ENCODE measurements at places on chromosomes 13 and 19.

- no peak for DNase-seq
Measured at GRCh38 chr19:4443188-4443587, 14.4 kb downstream of the UBXN6 start.

- no peak for DNase-seq
Measured at GRCh38 chr19:58317476-58318072, 9.2 kb upstream of the ZSCAN22 start.

GRCh38 chr13:60019119-60019993 lies 144.4 kb downstream of the DIAPH3 start:
- no peak for DNase-seq

DNA sequence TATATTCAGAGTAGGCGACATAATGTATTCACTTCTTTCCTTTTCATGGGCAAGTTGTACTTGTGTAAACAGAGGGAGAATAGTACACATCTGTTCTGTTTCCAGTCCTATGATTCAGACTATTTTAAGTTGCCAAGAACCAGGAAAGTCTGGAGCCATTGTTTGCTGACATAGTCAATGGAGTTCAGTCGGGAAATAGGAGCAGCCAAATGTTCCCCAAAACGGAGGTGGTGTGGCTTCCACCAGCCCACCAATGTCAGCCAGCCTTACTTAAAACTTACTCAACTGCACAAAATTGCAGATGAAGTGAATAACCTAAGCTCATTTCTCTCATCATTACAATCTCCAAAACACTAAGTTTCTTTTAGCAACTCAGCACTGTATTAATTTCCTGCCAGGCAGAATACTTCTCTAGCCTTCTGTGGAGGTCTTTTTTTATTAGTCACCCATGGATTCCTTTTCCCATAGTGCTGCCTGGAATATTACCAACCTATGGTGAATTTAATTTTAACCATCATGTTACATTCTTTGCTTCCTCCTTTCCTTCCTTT lies 22.3 kb upstream of the CSNK1A1L start:
- DNase-seq, result no peak

DNA sequence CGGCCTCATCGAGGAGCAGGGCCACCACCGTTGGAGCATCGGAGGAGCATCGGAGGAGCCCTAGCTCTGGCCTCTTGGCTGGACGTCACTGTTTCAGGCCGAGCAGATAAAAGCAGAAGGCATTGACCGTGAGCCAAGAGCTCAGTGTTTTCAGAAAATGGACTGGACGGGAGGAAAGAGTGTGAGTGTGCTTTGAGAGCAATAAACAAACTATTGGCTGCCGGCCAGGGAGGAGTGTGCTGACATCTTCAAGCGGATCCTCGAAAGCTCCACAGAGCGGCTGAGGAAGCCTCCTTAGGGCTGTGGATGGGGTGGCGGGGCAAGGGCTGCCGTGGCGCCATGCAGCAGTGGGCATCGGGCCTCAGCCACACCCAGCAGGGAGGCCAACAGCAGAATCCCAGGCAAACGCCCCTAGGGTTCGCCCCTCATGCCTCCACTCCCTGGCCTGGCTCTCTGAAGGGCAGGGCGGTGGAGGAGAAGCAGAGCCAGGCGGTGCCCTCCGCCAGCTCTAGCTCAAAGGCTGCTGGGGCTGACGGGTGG lies 41.8 kb downstream of the IRS2 start:
- DNase-seq, result no peak

- no peak for DNase-seq
Measured at GRCh38 chr19:30482956-30483355, 110.8 kb downstream of the ZNF536 start.

- DNase-seq, result no peak
Measured at GRCh38 chr13:77907666-77908341, 10.8 kb downstream of the EDNRB start.

DNA sequence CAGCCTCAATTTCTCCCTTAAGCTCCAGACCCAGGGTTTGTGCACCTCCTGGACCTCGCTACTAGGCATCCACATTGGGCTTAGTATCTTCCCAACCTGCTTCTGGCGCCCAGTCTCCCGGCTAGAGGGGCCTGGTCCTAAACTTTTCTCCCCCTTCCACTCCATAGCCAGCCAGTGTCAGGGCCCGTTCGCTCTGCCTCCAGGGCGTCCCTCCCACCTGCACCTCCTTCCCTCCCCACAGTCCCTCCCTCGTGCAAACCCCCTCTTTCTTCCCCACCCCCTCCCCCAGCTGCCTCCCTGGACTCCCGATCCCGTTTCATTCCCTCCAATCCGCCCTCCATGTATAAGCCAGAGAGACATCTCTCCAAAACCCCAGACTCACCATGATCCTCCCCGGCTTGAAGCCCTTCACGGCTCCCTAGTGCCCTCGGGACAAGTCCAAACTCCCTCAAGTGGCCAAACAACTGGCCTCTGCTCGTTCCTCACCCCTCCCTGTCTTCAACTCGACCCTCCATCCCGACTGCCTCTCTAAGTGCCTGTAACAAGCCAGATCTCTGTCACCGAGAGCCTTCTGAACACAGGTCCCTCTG lies 997 bp upstream of the SAMD4B start:
- peak; percentile 32 for DNase-seq

GRCh38 chr13:42071672-42072419 lies 23.4 kb downstream of the DGKH start:
- no peak for DNase-seq

GRCh38 chr19:1168572-1169410 lies 5.3 kb downstream of the SBNO2 start:
- DNase-seq, result no peak

DNA sequence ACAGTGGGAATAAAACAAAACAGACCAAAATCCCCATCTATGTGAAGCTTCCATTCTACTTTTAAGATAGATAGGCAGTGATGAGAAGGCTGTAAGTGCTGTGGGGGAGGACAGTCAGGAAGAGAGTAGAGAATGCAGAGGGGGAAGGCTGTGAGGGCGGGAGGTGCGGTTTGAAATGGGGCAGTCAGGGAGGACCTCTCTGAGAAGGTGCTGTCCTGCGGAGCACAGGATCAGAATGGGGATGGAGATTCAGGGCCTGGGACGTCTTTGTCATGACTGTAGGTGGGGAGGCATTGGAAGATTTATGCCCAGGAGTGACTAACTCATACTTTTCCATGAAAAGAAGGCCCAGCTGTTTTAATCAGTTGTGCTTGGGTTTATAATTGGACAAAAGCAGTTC lies 3.9 kb upstream of the GPR183 start:
- no peak for DNase-seq

- DNase-seq, result no peak
Measured at GRCh38 chr19:19039901-19040300, 6.5 kb downstream of the ARMC6 start.

- no peak for DNase-seq
Measured at GRCh38 chr13:110521296-110521680, 40.2 kb downstream of the RAB20 start.

- no peak for DNase-seq
Measured at GRCh38 chr19:50257141-50257540, 53.7 kb downstream of the MYH14 start.

DNA sequence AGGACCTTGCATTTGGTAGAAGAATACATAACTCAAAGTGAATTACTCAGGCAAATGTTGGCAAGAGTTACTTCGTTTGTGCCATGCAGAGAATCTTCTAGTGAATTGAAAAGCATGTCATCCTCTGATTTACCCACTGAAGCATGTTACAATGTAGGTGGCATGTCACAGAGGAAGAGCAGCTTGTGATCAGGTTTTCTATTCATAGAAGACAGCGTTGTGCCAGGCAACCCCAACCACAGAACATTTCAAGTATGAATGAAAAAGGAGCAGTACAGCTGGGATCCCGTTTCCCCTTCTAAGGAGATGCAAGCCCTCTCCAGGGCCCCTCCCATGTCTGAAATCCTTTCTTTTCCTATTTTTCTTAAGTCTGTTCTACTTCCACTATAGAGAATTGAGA lies 6.0 kb upstream of the KATNAL1 start:
- no peak for DNase-seq

DNA sequence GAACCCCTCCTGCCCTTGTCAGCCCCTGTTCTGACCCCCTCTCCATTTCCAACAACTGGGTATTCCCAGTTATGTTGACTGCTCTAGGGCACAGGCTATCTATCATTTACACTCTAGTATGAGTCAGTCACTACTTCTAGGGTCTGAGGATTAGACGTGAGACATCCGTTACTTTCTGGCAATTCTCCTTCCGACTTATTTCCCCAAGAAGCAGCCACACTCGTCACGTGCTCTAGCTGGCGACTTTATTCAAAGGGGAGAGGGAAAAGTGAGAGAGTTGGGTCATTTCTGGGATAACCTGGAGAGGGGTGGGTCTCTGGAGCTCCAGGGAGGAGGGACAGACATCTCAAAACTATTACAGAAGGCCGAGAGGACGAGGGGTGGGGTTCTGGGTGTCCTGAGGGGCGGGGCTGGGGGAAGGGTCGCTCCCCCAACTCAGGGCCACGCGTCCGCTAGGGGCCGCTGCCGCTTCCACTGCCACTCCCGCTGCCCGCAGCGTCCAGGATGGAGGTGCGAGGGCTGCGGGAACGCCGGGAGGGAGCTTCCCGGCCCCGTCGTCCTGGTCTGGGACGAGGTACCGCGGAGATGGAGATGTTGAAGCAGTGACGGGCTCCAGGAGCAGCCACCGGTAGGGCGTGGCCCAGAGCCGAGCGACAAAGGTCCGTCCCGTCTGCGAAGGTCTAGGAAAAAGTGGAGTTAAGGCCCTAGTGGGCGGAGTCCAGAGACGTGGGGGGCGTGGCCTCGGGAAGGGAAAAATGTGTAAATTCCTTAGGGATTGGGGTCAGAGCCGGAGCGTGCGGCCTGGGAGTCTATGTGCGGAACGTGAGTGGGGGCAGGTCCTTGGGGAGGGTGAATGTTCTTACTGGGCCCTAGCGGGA lies 8.9 kb downstream of the RTBDN start:
- no peak for DNase-seq

DNA sequence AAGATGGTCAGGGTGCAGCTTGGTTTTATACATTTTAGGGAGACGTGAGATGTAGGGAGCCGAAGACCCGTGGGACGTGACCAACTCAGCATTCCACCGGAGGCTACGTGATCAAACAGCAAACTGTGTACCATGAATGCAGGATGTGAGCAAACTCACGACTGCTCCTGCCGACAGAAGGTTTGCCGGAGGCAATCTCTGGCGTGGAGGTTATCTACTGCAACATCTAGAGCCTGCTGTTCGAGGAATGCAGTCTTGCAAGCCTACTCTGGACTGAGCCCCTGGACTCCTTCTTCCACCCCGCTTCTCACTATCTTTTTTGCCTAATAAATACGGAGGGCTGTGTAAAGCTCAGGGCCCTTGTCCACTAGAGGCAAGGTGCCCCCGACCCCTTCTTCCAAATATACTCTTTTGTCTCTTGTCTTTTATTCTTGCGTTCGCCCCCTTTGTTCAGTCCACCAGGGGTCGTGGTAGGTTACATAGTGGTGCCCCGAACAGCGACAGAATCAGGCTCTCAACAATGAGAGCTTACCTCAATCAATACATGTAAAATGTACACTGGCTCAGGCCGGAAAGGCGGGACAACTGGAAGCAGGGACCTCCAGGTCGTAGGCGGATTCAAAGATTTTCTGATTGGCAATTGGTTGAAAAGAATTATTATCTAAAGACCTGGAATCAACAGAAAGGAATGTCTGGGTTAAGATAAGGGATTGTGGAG lies 8.9 kb upstream of the OR1I1 start:
- DNase-seq, result no peak

GRCh38 chr19:3656747-3657394 lies 30.3 kb upstream of the CACTIN start:
- DNase-seq, result no peak

DNA sequence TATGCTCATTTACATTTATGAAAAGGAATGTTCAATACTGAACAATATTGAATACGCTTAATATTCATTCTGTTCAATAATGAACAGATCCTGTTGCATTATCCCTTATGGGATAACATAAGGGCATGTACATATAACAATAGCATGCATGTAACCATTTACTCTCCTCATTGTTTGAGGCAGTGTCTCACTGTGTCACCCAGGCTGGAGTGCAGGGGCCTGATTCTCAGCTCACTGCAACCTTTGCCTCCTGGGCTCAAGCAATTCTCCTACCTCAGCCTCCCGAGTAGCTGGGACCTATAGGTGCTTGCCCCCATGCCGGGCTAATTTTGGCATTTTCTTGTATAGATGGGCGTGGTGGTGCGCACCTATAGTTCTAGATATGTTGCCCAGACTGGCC lies 4.8 kb upstream of the DGKH start:
- no peak for DNase-seq

- no peak for DNase-seq
Measured at GRCh38 chr13:21405309-21405708, 53.8 kb downstream of the ZDHHC20 start.

DNA sequence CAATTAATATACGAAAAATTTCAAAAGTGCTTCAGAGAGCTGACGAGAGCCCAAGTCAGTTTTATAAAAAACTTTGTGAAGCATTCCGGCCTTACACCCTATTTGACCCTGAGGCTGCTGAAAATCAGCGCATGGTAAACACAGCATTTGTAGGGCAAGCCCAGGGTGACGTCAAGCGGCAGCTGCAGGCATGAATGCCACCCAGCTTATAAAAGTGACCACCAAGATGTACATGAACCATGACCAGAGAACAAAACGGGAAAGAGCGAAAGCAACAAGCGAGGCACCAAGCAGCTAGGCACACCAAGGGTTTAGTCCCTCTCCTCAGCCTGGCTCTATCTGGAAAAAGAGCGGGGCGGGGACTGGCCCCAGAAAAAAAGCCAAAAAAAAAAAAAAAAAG lies 6.0 kb downstream of the SIGLEC11 start:
- no peak for DNase-seq

DNA sequence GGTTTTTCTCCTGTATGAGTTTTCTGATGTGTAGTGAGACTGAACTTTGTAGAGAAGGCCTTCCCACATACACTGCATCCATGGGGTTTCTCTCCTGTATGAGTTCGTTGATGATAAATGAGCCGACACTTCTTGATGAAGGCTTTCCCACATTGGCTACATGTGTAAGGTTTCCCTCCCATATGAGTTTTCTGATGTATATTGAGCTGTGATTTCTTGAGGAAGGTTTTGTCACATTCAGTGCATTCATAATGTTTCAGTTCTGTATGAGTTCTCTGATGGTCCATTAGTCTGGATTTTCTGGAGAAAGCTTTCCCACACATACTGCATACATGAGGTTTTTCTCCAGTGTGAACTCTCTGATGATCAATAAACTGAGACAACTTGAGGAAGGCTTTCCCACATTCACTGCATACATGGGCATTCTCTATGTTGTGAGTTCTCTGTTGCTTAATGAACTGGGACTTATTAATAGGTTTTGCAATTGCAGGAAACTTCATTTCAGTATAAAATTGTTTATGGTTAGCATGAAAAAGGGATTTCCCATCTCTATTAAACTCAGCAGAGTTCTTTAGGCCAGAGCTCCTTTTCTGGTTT lies 7.5 kb upstream of the ZNF350 start:
- DNase-seq, result no peak

All from left renal cortex interstitium (tissue), 4 donors.